MV-4-11 (cell line): ENCODE measurements at places on chromosomes 13 and 19.

DNA sequence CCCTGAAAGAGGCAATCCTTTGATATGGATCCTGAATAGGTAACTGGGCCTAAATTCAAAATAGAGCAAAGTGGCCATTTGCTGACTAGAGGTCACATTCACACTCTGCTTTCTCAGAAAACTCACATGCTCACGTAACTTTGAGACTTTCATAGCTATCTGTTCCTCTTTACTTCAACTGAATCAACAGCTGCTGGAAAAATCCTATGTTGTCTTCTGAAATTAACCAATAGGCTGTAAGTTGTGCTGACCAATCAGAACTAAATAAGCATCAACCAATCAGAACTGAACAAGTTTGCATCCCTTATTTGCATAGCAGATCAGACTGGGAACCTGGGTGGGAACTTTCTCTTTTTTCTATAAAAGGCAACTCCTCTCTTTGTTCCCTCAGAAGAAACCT is 24.0 kb upstream of the TBC1D4 start:
- DNase-seq, result peak; percentile 91

DNA sequence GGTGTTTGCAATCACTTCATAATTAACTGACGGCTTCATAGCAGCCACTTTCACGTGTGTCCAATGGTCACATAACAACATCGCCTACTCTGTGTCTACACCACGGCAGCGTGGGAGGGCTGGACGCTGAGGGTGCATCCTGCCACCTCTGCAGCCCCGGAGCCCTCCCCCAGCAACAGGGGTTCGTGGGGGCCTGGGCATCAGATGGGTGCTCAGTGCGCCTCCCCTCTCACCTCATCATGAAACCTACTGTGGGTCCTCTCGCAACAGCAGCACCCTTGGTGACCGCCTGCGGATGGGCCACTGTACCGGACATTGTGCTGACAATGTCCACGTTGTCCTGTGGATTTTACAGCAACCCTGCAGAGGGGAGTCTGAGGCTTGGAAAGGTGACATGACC is 193.5 kb downstream of the UQCRFS1 start:
- DNase-seq, result no peak

- peak; percentile 64 for DNase-seq
These were observed 194.7 kb downstream of the B3GLCT start for GRCh38 chr13:31394506-31394905.

- no peak for DNase-seq
These were observed 469.8 kb downstream of the DCT start for GRCh38 chr13:94009701-94010100.

- peak; percentile 95 for DNase-seq
These were observed 56.3 kb upstream of the UBAC2 start for GRCh38 chr13:99144306-99144705.

DNA sequence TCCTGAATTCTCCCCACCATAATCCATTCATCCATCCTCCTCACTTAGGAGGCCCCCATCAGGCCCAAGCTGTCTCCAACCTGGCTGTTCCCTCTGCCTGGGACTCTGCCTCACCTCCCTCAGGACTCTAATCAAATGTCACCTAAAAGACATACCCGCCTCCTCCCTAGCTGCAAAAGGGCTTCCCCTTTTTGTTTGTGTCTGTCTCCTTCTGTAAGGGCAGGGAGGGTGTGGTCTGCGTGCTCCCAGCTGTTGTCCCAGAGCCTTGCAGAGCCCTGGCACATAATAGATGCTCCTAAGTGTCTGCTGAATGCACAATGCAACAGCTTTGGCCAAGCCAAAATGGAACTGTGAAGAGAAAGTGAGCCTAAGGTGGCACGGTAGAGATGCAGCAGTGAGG is 4.4 kb downstream of the TRIR start:
- peak; percentile 56 for DNase-seq
